ENCODE measurements at places on chromosomes 3 and 15.

DNA sequence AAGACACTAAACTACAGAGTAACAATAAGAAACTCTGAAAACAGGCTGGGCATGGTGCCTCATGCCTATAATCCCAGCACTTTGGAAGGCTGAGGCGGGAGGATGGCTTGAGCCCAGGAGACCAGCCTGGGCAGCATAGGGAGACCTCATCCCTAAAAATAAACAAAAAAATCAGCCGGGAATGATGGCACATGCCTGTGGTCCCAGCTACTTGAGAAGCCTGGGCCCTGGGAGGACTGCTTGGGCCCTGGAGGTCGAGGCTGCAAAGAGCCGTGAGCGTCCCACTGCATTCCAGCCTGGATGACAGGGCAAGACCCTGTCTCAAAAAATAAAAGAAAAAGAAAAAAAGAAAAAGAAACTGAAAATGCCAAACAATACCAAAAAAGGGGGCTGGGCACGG lies 55.4 kb downstream of the TMCC1 start:
- DNase-seq, result no peak

- no peak for DNase-seq
Measured at GRCh38 chr3:123258359-123258758, 56.6 kb downstream of the SEC22A start.

- no peak for DNase-seq
Measured at GRCh38 chr15:81291916-81292522, 31.9 kb downstream of the STARD5 start.

DNA sequence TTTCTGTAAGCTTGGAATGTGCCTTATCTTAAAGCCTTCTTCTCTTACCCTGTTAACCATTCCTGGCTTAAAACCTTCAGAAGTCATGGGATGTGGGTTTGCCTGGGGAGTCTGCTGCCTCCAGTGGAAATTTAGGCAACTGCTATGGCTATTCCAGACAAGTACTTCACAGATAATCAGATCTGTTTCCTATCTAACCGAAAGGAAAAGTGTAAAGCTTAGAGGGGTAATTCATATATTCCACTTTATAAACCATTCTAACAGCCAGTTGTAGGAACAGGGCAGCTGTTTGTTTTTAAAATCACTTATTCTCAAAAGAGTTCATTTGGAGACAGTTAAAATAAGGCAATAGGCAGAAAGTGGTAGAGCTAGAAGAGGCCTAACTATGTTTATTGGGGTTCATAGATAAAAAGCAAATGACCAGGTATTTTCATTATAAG lies 219.9 kb downstream of the TCF12 start:
- DNase-seq, result no peak

- no peak for DNase-seq
Measured at GRCh38 chr15:72873379-72874233, 90.0 kb upstream of the ADPGK start.

DNA sequence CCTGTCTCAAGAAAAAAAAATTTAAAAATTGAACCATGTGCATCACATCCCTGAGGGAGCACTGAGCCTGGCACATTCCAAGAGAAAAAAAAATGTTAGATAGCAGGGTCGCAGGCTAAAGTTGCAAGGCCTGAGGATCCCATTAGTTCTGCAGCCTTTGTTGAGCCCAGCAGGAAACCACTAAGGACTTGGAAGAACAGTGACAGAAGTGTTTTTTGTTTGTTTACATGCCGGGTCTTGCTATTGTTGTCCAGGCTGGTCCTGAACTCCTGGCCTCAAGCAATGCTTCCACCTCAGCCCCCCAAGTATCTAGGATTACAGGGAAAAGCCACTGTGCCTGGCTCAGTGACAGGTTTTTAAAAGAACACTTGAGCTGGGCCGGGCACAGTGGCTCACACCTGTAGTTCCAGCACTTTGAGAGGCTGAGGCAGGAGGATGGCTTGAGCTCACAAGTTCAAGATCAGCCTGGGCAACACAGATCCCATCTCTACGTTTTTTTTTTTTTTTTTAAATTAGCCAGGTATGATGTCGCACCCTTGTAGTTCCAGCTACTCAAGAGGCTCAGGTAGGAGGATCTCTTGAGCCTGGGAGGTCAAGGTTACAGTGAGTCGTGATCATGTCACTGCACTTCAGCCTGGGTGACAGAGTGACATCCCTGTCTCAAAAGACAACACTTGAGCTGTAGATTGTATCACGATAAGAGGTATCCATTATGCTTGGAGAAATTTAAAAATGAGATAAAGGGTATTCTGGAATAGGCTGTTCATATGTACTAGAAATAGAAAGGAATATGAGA lies 15.2 kb downstream of the CHAC1 start:
- DNase-seq, result no peak

GRCh38 chr3:117725314-117725713 lies 1015.7 kb downstream of the TUSC7 start:
- no peak for DNase-seq
